ENCODE measurements at places on chromosomes 1 and 21.
A peak's percentile ranks its signal among the peaks of the same experiment; 100 is the strongest.

DNA sequence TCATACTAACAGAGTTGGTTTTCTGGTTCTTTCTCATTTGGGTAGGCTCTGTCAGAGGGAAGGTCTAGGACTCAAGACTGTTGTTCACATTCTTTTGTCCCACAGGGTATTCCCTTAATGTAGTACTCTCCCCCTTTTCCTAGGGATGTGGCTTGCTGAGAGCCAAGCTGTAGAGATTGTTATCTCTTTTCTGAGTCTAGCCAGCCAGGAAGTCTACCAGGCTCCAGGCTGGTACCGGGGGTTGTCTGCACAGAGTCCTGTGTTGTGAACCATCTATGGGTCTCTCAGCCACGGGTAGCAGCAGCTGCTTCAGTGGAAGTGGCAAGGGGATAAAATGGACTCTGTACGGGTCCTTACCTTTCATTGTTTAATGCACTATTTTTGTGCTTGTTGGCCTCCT lies 226.4 kb downstream of the LBR start:
- no peak for DNase-seq

DNA sequence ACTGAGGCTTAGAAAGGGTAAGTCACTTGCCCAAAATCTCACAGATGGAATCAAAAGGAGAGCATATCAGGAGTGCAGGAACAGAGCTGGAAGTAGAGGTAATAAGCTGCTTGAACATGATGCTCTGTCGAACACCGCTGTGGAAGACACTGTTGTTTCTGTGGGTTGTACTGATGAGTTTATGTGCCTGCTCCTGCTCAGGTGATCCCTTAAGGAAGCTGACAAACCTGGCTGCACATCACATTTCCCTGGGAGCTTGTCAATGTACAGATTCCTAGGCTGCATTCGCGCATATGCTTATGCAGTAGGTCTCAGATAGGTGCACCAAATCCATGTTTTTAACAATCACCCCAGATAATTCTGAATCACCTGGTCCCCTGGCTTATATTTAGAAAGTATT lies 79.7 kb downstream of the ZNF326 start:
- DNase-seq, result no peak

DNA sequence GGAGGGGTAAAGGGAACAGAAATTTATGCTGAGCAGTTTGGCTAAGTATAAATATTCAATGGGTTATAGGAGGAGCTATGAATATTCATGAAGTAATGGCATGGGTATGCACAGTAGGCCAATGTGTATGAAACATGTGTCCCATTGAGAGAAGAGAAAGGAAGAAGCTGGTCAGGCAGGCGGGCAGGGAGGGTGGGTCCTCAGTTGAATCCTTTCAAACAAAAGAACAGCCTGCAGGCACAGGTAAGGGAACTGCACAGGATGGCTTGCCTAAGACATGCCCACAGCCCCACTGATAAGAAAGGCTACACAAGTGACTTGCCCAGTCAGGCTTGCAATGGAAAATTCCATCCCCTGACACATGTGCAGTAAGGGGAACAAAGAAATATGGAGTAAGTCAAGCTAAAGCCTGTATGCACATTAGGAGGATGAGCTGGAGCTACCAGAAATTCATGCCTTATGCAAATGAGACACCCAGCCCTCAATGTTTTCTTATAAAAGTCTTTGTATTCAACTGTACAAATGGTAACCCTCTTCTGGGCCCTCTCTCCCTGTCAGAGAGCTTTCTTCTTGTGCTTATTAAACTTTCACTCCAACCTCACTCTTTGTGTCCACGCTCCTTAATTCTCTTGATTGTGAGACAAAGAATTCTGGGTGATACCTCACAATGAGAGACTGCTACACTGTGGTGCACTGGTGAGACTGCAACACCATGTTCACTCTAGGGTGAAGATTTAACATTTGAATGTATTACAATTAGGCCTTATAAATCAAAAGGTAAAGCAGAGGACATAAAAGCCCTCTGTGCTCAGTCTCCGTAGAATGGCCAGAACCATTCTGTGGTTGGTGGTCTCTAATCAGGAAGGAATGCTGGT lies 96.5 kb downstream of the ATP1B1 start:
- DNase-seq, result peak; percentile 75

GRCh38 chr1:229980009-229980408 lies 87.0 kb upstream of the GALNT2 start:
- peak; percentile 82 for DNase-seq

DNA sequence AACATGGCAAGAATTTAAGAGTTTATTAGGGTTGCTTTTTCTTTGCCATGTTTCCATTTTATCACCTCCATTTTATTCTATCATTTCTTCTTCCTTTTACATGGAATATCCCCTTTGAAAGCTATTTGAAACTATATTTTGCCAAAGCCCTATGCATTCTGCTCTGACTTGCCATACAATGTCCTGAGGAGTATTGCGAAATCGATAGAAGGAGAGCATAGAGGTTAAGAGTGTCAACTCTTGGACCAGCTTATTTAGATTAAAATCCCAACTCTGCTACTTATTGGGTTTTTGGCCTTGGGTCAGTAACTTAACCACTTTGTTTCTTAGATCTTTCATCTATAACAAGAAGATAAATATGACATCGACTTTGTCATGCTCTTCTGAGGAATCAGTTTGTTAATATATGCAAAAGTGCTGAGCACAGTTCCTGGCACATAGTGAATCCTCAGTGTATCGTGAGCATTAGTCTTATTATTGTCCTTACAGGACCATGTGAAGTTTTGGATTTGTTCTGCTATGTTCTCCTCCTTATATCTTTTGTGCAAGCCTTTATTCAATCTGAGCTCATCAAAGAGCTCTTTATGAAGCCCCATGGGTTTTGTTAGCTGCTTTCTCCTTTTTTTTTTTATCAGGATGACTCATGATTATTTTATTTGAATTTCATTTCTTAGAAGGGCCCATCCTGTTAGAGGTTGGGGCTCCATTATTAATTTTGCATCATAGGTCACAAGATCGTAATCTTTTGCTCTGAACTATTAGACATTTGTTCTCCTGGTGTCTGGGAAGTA lies 17.6 kb downstream of the ACKR1 start:
- DNase-seq, result no peak

- DNase-seq, result no peak
Observed at GRCh38 chr1:9822897-9823692, 670 bp downstream of the CLSTN1 start.

- DNase-seq, result no peak
Observed at GRCh38 chr1:147334292-147334691, 91.8 kb downstream of the CHD1L start.

DNA sequence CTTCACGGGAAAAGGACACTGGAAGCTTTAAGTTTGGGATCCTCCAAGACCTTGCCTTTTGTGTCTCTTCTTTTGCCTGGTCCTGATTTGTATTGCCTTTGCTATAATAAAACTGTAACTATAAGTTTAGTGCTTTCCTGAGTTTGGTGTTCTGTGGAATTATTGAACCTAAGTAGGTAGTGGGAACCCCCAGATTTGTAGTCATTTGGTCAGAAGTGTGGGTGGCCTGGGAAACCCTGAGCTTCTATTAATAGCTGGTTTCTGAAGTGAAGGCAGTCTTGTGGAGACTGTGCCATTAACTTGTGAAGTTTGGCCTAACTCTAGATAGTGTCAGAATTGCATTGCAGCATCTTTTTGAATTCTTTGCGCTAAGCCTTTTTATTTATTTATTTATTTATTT lies 6.8 kb upstream of the MYCL start:
- no peak for DNase-seq

DNA sequence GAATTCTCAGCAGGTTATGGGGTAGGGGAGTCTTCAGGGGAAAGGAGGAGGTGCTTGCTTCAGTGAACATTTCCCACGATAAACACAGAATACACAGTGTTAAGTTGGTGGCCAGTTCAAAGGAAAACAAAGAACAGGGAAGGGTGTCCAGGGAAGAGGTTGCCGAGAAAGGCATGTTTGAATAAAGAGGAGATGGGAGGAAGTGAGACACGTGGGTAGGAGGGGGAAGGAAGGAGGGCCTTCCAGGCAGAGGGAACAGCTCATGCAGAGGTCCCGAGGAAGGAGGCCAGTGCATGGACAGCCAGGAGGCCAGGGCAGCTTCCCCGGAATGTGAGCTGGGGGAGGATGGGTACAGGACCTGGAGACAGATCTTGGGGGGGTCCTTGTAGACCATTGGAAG lies 130.3 kb upstream of the TMEM51 start:
- no peak for DNase-seq

DNA sequence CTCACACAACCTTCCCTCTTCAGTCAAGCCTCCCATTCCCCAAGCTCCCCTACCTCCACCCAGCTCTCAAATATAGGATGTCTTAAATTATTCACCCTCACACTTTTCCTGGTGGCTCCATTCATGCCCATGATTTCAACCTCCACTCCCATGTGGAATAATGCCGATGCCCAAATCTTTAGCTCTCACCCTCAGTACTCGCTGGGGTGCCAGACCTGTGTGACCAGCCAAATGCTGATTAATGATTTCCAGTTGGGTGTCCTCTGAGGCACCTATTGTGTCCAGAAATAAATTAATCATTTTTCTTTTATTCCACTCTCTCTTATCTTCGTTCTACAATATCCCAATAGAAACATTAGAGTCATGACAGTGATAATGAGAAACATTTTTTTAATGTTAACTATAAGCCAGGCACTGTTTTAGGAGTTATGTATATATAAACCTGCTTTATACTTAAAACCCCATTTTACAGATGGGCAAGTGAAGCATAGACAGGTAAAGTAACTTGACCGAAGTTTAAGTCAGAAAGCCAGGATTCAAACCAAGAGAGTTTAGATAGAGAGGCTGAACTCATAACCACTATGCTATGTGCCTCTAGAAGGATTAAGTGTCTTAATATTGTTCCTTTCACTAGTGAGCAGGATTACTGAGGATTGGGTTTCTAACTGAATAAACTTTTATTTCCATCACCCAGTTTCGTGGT lies 209.7 kb downstream of the DUSP10 start:
- DNase-seq, result no peak

DNA sequence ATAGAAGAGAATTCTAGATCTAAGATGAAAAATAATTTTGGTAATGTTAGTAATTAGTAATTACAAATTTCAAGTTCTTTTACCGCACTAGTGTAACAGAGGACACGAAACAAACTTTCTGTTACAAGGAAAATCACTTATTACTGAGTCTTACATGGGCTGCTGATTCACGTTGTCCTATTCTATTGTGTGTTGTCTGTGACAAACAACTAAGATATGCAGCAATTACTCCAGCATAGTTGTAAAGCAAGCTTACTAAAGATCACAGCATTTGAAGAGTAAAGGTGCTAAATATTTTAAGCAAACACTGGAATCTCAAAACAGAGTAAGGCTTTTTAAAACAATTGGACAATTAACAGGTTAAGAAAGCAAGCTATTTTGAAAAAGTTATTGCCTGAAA lies 502.3 kb downstream of the KCNT2 start:
- DNase-seq, result peak; percentile 81

DNA sequence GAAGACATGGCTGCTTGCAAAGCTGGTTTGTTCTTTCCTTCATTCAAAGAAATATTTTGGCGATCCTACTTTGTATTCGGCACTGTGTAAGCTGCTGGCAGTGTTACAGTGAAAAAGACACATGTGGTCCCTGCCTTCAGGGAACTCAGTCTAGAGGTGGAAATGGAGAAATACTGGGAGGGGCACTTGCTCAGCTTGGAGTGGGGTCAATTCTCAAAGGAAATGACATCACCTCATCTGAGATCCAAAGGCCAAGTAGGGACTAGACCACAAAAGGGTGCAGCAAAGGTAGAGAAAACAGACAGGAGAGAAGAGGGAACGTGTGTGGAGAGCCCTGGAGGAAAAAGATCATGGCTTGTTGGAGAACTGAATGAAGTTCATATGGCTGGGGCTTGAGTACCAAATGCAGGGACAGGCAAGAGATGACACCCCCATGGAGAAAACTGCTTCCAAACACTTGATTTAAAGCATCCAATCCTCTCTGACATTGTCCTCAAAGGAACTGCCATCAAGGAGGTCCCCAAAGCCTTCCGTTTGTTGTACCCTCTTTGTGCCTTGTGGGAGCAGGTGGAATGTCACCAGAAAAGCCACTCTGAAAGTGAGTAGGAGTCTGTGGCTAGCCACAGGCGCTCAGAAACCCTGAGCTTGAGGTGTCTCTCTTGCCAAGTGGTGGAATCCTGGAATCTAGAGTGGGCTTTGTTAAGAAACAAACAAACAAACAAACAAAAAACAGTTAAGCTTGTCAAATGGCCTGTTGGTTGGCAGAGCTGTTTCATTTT lies 48.3 kb upstream of the TDRD10 start:
- peak; percentile 78 for DNase-seq

- DNase-seq, result no peak
Observed at GRCh38 chr1:71737768-71738167, 544.6 kb downstream of the NEGR1 start.

GRCh38 chr1:26278724-26279455 lies 996 bp upstream of the SH3BGRL3 start:
- peak; percentile 93 for DNase-seq

- DNase-seq, result no peak
Observed at GRCh38 chr1:205348554-205349487, 7.9 kb downstream of the KLHDC8A start.

DNA sequence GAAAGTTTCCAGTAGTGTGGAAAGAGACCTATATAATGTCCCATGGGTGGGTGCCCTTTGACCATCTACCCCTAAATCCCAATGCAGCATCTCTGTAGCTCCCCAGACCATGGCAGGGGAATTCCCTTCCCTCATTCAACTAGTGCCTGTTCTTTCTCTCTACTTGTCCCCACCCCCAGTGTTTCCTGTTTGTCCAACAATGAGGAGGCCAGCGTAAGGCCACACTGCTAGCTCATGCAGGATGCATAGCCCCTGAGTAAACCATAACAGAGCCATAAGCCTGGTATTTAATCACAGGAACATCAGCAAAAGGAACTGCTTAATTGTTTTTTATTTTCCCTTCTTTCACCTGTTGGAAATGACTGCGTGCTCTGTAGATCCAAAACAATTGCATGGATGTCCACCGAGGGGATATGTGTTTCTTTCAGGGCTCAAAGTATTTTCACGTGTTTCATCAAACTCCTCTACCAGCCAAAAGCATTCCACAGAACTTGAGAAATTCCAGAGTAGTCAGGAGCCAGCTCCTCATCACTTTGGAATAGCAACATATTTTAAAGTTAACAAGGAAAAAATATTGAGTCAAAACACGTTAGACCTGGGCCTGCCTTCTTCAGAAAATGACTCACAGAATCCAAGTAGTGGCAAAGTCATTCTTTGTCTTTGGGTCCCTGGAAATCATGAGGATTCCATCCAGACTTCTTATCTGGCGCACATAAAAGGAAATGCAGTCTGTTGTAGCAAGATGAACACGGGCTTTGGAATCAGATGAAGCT lies 162.5 kb upstream of the SGIP1 start:
- peak; percentile 38 for DNase-seq

Measured in epithelial cell of esophagus (primary cell).